H9 (cell line): ENCODE measurements at places on chromosomes 2 and 18.

- DNase-seq = peak; percentile 28
Measured at GRCh38 chr2:145687442-145688134, 1167.7 kb upstream of the ZEB2 start.

GRCh38 chr2:119259296-119259860 lies 35.7 kb downstream of the STEAP3 start:
- DNase-seq = peak; percentile 42

DNA sequence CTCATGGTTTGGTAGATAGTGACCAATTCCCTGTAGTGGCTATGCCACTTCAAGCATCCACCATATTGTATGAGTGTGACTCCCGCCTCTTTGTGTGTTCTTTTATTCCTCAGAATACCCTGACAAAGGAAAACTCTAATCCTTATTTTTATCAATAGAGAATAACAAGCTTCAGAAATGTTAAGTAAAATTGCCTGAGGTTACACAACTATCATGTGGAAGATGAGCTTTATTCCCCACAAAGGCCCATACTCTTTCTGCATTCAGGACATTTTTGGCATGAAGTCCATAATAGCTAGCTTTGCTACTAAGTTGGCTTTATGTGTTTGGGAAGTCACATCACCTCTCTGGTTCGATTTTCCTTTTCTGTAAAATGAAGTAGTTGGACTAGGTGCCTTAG lies 276.8 kb downstream of the PIK3C3 start:
- no peak for DNase-seq

DNA sequence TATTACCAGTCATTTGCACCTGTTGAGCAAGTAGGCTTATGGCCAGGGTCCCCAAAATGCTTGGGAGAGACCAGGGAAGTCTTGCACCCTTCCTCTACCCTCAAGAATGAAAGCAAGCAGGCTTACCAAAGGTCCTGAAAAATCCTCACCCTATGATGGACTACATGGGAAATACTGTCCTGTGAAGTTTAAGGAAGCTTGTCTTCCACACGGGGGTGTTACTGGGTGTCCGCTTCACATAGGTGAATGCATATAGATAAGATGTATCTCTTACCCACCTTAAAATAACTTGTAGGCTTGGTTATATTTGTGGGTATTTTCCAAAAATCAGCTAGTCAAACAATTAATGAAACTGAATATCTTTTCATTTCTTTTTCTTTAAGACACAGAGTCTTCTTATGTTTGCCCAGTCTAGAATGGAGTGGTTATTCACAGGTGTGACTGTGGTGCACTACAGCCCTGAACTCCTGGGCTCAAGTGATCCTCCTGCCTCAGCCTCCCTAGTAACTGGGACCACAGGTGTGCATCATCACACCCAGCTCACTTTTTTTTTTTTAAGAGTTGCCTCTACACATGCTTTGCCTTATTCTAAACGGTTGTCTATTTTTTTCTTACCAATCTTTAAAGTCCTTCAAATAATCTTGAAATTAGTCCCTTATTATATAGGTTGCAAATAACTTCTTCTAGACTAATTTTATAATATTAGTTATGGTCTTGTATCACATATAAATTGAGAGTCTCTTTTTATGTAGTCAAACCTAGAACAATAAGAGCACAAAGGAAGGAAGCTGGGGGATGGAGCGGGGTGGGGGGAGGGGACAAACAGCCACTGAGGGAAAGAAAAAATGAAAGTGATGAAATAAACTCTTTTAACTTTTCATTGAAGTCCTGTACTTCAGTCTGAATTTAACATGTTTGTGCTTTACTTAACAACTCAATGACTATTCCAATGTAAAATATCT lies 49.0 kb downstream of the CERKL start:
- no peak for DNase-seq

DNA sequence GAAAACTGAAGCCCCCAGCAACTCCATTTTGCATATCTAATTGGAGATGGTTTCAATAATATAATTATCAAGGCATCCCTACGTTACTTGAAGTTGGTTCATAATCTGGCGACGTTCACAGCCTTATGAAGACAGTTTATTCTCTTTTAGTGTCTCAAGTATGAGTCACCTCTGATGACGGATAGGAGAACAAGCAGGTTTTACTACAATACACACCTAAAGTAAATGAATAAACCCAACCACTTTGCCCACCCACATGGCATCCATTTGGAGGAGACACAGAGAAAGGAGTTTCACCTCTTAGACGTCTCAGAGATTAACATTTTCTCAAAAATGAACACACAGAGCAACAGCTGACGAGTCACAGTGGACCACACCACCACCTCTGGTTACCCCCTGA lies 40.8 kb downstream of the BCL11A start:
- no peak for DNase-seq

DNA sequence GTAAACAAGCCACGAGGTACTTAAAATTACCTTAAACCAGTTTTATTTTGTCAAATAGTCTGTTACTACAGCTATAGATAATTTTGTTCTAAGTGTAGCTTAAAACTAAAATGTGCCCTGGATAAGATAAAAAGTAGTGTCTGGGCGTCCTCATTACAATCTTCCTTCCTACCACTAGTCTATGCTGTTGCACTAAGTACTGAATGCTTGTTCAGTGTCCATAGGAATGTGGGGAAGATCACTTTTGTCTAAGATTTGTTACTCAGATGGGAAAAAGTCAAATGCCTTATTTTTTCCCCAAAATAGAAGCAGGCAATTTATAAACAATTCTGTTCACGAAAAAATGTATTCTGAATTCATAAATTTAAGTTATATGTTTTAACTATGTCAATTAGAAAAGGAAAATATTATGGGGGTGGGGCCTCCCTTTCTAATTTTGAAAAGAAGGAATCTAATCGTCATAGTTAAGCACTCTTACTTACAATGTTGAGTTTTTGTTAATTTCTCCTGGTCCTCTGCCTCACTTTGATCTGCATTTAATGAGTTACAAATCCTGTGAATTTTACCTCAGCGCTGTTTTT lies 140.4 kb upstream of the VRK2 start:
- no peak for DNase-seq

GRCh38 chr18:43952398-43952797 lies 675.1 kb upstream of the SYT4 start:
- DNase-seq = no peak

GRCh38 chr2:240455647-240456446 lies 20.4 kb downstream of the GPC1 start:
- no peak for DNase-seq

DNA sequence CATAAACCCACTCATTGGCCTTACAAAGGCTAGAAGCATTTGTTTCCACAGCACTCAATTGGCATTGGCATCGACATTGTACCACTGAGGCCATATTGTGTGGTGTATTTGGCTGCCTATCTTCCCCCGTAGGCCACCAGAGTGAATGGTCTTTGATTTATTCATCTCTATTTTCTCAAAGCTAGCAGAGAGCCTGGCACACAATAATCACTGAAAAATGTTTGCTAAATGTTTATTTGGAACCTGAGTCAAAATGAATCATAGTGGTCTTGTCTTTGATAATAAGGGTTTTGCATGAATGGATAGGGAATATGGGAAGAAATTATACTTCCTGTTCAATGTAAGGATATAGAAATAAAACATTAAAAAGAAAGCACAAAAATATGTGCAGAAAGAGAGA lies 107.3 kb upstream of the SLC8A1 start:
- no peak for DNase-seq

GRCh38 chr2:85873679-85874078 lies 15.1 kb downstream of the ST3GAL5 start:
- DNase-seq = no peak

DNA sequence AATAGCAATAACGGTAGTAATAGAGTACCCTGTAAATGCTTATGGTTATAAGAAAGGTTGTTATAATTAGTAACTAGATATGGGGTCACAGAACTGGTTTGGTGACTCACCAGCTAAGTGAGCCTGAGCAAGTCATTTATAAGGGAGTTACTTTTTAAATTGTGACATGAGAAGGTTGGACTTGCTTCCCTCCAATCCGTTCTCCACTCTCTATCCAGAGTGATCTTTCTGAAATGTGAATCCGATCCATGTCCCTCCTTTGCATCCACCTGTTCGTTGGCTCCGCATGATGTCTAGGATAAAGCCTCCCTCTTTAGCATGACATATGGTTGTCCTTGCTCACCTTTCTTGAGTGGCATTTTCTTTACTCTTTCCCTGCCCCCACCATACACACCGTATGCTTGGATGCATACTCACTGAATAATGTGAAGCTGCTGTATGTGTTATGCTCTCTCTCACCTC lies 83.1 kb downstream of the CDC42EP3 start:
- no peak for DNase-seq

DNA sequence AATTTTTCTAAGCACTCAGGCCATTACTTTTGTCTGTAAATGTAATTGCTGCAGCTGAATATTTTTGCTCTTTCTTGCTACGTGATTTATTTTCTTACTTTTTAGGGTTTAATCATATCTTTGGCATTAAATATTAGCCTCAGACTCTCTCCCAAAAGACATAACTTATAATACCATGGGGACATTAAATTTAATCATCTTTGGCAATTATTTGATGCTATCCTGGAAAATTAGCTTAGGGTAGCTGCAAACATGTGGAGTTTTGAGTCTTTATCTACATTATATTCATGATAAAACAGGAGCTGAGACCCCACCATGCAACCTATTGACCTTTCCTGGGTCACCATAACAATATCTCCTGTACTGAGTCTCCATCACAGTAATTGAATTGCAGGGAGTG lies 59.1 kb upstream of the EDAR start:
- no peak for DNase-seq

DNA sequence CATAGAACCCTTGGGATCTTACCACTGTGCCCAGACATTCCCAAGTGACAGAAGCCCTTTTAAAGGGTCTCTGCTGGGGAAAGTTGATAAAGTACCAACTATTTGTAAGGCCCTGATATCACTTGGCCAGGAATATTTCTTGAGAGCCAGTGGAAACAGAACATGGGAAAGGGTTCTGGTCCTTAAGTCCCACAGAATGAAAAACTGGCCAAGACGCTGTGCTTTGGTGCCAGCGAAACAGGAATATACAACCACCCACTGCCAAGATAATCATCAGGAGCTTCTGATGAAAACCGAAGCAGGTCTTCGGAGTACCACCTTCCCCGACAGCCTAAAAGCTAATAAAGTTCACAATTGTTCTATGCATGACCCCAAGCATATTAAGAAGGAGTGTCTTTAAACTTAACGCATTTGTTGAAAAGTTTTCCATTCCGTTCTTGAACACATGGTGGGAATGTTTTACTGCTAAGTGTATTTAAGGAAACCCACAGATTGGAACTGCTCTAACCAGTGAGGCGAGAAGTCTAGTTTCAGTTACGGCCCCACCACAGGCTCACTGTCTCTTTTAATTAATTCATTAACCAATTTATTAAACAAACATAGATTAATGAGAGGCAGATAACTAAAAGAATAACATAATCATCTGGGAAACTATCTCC lies 152.6 kb downstream of the ANKRD44 start:
- DNase-seq = no peak

DNA sequence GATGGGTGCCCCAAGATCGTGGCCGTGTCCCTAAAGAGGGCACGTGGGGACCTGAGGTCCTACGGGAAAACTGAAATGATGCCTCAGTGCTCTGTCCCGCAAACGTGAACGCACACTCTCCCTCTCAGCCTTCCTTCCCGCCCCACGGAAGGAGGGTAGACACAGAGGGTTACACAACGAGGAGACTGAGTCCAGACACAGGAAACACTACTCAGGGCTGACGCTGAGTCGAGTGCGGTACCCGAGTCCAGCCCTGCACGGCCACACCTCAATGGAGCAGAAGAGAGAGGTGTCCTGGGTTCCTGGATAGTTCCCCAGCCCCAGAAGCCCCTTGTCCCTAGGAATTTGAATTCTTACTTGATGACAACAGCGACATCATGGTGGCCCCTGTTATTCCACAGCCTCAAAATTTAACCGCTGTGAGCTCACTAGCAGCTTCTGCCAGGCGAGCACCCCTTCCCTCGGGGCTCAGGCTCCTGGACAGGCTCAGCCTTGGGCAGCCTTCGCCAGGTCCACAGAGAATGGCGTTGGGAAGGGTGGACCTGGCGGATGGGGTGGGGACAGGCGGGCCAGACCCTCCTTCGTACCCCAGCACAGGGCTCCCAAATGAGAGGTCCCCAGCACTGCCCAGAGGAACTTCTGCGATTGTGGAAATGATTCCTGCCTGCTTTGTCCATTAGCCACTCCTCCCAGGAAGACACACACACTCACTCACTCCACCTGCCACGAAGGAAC lies 980 bp upstream of the RNPEPL1 start:
- no peak for DNase-seq

DNA sequence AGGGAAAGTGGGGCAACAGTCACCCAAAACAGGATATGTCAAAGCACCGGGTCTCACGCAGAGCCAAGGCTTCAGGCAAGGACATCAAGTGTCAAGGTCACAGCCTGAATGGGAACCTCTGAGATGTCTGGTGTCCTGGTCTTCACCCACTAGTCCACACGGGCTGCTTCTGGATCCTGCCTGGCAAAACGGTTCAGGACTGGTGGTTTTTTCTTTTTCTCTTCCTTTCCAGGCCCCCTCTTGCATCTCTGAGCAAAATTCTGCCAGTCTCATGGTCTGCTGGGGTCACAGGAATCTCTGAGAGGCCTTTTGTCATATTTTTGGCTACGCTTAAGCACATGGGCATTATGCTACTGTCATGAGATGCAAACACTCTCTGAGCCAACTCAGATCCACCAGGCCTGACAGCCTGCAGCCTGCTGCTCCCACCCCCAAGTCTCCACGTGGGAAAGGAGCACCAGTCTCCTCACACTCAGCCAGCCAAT lies 518.2 kb upstream of the ZEB2 start:
- DNase-seq = no peak

DNA sequence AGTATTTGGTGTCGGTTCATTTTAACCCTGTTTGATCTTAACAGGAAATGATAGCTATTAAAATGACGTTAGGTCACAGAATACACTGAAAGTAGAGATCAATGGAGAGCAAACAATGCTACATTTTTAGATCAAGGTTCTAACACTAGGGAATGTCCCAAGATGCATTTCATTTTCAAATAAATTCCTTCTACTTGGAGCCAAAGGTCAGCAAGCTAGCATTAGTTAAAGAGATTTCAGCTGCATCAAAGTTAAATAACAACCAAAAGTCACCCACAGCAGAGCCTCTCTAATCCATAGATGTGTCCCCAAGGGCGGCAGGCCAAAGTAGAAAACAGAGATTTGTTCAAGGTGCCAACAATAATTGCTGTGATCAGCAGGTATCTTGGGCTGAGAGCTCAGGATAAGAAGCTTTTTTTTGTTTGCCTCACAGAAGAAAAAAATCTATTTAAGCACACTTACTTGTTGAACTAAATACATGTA lies 1233.6 kb upstream of the TMEFF2 start:
- DNase-seq = no peak

GRCh38 chr18:32804134-32804888 lies 31.5 kb upstream of the KLHL14 start:
- no peak for DNase-seq

- no peak for DNase-seq
Measured at GRCh38 chr2:8615252-8615575, 66.6 kb upstream of the ID2 start.

GRCh38 chr2:194826241-194826640 lies 830.8 kb upstream of the SLC39A10 start:
- DNase-seq = no peak

GRCh38 chr2:233817995-233818638 lies 36.2 kb downstream of the HJURP start:
- peak; percentile 17 for DNase-seq
